WTC11 (cell line): ENCODE measurements at places on chromosomes 3 and 15. TPM values are rescaled to one million over a fixed set of nuclear protein-coding genes. Genes with fewer than 3 reads are reported as not detected.

The CYP8B1 gene
- total RNA-seq, result 0.13 to 0.18 TPM (median 0.16 TPM) in 3 replicates

The INKA1 gene
- 1.4 to 2.0 TPM (median 1.5 TPM) in 3 replicates for total RNA-seq

The MYZAP gene
- 0.60 to 0.73 TPM (median 0.68 TPM) in 3 replicates for total RNA-seq

The SCAANT1 gene
- 1.3 TPM in 1 of 3 replicates, not detected in the others for total RNA-seq

The ZNF860 gene
- 6.4 to 6.7 TPM (median 6.5 TPM) in 3 replicates for total RNA-seq
